Right lung (tissue), 10 donors: ENCODE measurements at places on chromosomes 12 and 14.

- no peak for DNase-seq
Observed at GRCh38 chr14:59086241-59086882, 102.1 kb upstream of the DAAM1 start.

DNA sequence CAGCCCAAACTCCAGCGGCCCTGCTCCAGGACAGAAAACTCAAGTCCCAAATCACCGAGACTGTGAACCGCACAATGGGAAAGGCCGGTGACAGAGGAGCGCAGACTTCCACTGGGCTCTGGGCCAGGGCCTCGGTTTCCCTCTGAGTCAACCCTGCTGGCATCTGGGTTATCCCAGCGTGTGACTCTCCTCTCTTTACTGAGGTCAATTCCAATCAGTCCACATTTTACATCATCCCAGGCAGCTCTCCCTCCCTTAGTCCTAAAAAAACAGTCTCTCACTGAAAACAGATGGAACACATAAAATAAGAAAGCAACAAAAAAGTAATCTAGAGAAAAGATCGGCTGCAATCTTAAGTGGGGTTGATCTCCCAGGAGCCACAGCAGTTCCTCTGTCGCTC, 36.9 kb downstream of the ITPK1 start:
- DNase-seq = no peak

GRCh38 chr12:2003676-2004112, 563 bp downstream of the DCP1B start:
- no peak for DNase-seq

GRCh38 chr14:28755884-28756268, 10.7 kb upstream of the FOXG1 start:
- no peak for DNase-seq

DNA sequence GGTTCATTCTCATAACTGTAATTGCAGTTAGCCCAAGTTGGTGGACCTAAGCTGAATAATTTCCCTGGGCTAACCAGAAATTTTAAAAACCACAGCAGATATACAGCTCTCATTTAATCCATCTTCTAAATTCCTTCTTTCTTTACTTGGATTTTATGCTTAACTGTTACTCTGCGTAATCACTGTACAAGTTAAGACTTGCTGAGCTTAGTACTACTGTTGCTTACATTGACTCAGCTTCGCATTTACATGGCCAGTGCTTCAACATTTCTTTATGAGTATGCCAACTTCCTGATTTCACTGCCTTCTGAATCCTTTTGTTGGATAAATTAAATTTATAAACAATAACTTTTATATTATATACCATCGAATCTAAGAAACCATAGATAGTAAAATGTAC, 147.4 kb downstream of the SLC38A4 start:
- no peak for DNase-seq

DNA sequence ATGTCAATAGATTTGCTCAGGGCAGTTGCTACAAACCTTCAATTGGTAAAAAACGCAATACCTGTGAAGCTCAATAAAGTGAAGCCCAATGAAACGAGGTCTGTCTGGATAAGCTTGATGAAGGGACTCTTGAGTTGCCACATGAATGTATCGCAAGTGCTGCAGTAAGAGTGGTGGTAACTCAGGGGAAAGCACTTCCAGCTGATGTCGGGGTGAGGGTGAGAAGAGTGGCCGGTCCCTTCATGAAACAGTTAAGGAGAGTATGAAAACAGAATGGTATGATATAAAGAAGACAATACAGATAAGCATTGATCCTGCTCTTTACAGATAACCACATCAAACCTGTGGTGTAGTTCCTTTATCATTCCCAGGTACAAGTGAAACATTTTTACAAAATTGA, 83.4 kb upstream of the EVL start:
- no peak for DNase-seq

DNA sequence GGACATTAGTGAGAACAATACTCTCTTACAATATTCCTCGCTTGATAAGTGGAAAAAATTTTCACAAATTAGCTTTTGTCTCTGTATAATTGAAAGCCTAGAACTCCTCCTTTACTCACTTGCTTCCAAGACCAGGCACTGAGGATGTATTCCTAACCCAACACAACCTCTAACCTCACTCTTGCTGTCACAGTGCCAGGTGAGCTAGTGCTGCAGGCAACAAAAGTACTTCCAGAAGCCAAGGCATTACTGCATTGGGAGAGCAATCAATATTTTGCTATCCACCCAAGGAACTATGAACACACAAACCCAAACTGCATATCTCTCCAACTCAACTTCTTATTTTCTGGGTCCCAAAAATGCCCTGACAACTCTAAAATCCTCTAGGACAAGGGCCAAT, 1081.0 kb downstream of the VRK1 start:
- DNase-seq = no peak

DNA sequence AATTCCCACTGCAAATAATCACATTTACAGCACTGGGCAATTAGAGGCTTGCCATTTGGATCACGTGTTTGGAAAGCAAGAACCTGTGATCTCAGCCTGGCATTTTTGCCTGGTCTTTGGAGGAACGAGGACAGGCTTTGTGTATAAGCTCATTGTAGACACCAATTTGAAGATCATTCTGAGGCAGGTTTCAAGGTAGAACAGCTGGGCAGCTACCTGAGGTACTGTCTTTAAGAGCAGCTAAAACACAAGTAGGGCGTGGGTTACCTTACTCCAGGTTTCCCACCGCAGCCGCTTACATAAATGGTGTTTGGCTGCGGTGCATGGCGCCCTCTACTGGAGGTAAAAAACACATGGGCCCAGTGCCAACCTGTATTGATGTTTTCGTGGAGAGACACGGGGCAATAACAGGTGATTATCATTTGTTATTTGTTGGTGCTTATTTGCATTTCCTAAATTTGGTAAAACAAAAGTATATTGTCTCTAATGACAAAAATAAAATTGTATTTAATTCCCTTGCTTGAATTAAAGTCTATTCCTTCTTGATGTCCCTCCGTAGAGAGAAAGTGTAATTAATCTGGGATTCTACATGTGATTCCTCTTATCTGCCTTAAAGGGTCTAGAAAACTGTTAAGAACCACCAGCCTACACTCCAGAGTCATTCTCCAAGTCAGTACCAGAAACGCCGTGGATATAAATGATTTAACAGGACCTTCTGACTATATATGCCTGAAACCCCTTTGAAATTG, 69.7 kb downstream of the SVOP start:
- DNase-seq = peak; percentile 45

- DNase-seq = no peak
Observed at GRCh38 chr12:88782351-88782750, 202.1 kb upstream of the KITLG start.

GRCh38 chr12:111819191-111820158, 22.6 kb upstream of the MAPKAPK5 start:
- DNase-seq = no peak

DNA sequence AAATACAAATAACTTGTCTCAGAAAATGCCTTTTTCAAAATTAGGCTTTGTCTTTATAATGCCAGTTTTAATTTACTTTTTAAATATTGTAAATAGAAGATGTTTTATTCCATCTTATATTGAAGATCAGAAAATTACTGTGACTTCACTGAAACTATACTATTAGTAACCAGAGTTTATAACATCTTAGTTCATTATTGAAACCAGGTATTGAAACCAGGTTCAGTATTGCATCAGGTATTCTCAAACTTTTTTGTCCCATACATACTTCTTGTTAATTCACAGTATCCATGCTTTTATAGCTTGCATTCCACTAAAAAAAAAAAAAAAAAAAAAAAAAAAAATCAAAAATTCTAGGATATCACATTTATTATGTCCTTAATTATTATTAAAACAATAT, 227.5 kb downstream of the GXYLT1 start:
- no peak for DNase-seq

GRCh38 chr12:95208678-95209077, 8.6 kb downstream of the FGD6 start:
- DNase-seq = no peak

DNA sequence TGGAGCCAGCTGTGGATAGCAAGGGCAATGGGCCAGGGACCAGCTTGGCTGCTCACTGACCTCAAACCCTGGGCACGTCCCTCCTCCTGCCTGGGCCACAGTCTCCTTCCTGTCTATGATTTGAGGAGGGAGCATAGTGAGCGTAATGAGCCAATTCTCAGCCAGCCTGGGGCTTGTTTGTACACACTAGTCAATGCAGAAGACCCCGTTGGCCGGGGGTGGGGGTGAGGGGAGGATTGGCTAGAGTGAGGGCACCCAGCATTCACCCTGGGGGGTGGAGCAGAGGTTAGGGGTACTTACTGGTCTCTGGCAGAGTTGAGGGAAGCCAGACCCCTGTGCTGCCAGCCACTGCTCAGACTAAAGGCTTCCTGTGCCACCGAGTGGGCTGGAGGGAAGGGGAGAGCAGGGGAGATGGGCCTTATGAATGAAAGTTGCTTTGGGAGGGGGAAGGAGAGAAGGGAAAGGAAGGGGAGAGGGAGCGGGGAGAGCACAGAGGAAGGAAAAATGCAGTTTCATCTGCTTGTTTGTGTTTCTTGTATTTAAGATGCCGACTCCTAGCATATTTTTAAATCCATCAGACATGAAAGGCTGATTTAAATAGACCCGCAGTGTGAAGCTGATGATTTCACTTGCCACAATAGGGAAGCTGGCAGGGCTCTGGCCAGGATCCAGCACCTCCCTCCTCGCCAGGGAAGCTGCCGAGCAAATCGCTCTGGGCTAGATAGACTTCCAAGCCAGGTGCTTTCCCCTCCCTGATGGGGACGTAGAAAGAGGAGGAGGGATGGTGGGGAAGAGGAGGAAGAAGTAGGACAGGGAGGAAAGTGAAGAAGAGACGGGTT, 114.0 kb downstream of the PRMT8 start:
- DNase-seq = no peak

DNA sequence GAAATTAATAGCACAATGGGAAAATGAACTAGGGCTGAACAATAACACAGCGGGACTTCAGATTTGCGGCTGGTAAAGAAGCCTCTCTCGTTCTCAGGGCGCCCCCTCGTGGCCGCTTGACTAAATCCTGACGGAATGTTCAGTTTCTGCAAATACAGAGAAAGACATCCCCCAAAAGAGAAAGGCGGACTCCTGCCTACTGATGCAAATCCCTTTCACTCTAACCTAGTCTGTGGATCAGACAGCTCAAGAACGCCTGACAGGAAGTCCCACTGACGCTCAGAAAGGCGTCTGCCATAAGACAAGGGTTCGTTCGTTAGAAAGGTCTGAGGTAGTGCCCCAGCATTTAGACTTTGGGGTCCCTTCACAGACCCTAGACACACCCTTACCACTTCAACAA, 2.5 kb downstream of the NUAK1 start:
- peak; percentile 81 for DNase-seq

DNA sequence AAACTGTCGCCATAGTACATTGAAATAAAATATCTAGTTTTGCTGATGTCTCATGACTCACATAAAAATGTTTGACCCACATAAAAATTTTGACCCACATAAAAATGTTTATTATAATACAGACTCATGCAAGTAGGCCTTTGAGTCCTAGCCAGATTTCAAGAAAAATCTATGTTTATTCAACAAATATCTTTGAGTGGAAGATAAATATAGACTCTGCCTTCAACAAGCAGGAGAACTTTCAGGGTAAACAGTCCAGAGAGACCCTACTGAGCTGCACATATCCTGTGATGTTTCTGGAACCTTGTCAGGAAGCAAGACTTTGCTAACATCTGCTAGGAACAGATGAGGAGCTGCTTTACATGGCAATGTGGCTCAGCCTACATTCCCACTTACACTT, 283.1 kb downstream of the MDGA2 start:
- peak; percentile 23 for DNase-seq

DNA sequence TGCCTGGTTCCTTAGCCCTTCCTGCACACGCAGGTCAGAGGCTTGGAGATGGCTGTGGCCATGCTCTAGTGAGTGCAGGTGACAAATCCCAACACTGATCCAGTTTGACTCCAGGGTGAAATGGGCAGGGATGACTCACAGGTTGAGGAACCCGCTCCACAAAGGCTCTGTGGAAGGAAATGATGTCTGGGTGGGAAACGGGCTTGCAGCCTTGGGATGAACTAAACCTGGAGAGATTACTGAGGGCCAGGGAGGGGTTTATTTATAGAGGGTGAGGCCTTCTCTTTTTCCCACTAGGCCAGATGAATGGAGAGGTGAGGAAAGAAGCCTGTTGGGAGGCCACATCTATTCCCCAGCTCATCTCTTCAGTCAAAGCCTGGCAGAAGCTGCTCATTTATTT, 29.3 kb upstream of the EMP1 start:
- DNase-seq = no peak

DNA sequence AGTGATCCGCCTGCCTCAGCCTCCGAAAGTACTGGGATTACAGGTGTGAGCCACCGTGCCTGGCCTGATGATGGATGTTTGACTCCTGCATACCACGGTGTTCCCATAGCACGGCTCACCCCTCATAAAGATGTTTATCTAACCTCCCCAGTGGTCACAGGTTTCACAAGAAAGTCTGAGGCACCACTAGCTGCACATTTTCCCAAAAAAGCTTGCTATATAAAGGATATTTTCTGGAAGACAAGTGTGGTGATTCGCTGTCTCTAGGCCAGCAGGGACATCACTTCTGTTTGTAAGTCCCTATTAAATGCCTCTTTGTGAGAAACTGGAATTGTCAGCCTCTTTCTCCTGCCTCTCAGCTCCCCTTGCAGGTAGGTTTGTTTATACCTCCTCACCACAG, 18.3 kb downstream of the PLEK2 start:
- no peak for DNase-seq

- peak; percentile 74 for DNase-seq
Observed at GRCh38 chr12:69509904-69510827, 40.0 kb downstream of the FRS2 start.

DNA sequence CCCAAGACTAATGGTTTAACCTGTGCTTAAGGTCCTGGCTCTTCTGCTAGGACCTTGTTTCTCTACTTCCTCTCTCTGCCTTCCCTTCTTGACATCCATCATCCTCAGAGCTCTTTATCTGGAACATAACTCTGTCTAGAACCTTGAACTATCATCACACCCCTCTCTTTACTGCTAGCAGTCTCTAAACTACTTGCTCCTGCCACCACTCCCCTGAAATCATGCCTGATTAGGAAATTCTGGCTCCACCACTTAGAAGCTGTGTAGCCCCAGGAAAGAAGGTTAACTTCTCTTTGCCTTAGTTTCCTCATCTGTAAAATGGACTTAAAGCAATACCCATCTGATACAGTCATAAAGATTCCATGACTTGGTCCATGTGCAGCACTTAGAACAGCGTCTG, 9.1 kb downstream of the SLC38A1 start:
- DNase-seq = no peak

- no peak for DNase-seq
Observed at GRCh38 chr12:124684971-124685688, 117.7 kb upstream of the NCOR2 start.

GRCh38 chr12:116878567-116879508, 2.4 kb downstream of the HRK start:
- no peak for DNase-seq

- DNase-seq = no peak
Observed at GRCh38 chr14:63277591-63278183, 41.0 kb downstream of the GPHB5 start.
